ENCODE measurements at places on chromosomes 7 and 10. TPM values are rescaled to one million over a fixed set of nuclear protein-coding genes. Genes with fewer than 3 reads are reported as not detected.

- DNase-seq = no peak
Measured at GRCh38 chr10:117166418-117167345, 28.6 kb upstream of the VAX1 start.

The ENTPD1 gene
- 15.0 TPM for total RNA-seq

DNA sequence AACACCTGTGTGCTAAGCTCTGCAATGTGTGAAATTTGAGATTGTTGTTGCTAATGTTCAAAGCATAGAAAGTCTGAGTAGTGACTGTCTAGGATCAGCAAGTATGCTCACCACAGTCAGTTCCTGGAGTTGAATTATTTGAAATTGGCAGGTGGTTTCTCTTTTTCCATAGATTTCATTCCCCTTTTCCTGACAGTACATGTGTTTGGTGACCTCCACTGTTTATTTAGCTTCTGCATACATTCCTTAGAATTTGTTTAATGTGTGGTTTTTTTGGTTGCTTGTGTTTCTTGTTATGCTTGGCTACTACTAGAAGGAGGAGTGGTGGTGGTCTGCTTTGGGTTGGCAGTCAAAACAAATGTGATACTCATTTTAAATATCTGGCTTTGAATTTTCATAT lies 52.3 kb downstream of the FOXP2 start:
- DNase-seq = no peak

The CYP3A7 gene
- total RNA-seq = 2.0 TPM

The STEAP1 gene
- 8.7 TPM for total RNA-seq

DNA sequence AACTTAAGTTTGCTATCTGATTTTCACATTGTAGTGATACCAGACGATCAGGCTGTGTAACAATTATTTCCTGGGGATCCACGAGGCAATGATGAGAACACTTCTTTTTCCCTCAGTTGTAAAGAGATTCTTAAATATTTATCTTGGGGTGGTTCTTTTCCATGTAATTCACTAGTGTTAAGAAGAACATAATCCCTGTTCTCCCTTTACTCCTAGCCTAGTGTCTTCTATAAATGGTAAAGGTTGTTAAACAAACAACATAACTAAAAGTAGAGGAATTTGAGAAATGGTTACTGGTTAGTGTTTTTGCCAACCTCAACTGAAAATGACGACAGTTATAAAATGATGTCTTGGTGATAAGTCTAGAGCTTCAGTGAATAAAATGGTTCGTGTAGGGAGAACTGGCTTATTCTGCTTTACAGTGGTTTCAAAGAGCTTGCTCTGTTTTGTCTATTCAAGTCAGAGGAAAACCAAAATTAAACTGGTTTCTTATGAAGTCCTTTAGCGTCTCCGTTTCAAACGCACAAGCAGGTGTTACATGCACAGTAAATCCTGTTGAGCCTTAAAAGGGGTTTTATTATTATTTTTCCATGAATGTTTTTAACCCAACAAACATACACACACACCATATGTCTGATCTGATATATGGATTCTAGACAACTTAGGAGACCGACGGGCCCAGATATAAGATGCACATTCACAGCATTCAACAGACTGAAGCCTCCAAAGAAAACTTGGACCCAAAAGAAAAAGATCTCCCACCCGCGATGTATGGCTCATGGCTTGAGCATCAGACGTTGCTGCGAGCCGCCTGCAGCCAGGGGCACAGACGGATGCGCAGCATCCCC lies 1.1 kb downstream of the TBX20 start:
- DNase-seq = no peak

- no peak for DNase-seq
Measured at GRCh38 chr10:8159341-8160165, 105.1 kb downstream of the GATA3 start.
